ENCODE measurements at places on chromosomes 12 and 14.

DNA sequence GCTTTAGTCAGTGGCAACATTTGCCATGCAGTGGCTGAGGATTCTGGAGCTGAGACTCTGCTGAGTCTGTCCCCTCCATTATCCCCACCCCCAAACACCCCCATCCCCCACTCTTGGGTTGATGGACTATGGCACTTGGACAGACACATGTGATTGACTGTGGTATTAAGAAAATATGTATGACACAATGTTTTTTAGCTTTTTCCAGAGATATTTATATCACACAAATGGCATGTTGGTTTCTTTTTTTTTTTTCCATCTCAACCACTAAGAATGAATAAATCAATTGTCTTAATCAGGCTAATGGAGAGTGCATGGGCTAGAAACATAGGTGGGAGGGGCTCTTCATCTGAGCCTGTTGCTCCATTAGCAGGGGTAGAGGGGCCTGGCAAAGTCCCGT, 30.7 kb upstream of the MAP1LC3B2 start:
- DNase-seq, result no peak

- DNase-seq, result no peak
Measured at GRCh38 chr12:93065896-93066295, 136.8 kb upstream of the EEA1 start.

- no peak for DNase-seq
Measured at GRCh38 chr14:89767861-89768268, 186.7 kb downstream of the EFCAB11 start.

- no peak for DNase-seq
Measured at GRCh38 chr12:57096748-57097553, 8.0 kb downstream of the NAB2 start.

DNA sequence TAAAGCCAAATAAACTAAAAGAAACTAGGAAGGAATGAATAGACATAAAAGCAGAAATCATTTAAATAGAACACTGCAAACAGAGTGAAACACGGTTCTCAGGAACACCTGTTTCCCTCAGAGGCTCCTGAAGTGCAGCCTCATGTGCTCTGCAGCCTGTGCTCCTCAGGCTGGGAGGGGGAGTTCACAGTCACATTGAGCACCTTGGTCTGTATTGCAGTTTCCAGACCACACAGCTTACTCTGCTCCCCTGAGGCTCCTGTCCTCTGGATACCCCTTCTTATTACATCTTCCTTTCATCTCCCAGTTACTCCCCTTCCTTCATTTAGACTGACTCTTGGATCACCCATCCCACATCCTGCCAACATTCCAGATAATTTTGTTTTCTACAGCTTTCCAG, 49.7 kb upstream of the DCD start:
- no peak for DNase-seq

GRCh38 chr14:78872837-78873236, 702.7 kb downstream of the NRXN3 start:
- DNase-seq, result no peak

DNA sequence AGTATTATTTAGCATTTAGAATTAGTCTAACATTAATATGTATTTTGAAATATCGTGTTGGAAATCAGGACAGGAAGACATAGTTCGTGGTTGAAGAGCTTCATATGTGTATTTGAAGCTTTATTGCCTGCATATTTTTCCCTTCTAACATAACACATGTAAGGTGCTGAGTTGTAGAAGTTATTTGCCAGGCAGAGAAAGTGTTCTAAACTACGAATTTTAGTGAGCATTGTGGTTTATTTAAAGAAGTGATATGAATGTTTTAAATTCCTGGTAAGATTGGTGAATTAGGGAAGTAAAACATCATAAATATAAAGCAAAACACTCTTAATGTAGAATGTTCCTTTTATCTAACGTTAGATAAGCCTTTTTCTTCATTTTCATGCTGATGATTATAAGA, 2.5 kb downstream of the RASSF3 start:
- DNase-seq, result no peak
